Cardiac septum (tissue), 1 donor: ENCODE measurements at places on chromosomes 5 and 9.
A peak's percentile ranks its signal among the peaks of the same experiment; 100 is the strongest.

- no peak for DNase-seq
Measured at GRCh38 chr5:91170266-91170665, 212.9 kb downstream of the ARRDC3 start.

GRCh38 chr5:94545870-94546625, 72.4 kb downstream of the KIAA0825 start:
- peak; percentile 78 for DNase-seq

- DNase-seq = no peak
Measured at GRCh38 chr5:120605325-120606079, 141.4 kb downstream of the PRR16 start.

DNA sequence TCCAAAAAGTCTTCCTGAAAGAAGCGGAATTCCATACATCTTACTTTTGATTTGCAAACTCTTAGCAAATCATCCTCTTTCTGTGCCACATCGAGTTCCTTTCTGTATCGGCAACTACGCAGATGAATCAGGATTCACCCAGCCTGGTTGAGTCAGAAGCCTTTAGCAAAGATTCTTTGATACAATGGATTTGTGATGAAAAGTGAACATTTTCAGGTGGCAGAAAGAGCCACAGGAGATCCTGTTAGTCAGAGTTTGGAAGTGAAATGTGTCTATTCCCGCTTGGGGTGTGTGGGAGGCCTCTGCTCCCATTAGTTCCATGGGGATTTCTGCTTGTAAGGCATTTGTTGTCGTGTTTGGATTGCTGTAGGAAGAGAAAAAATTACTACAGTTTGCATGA, 351.8 kb upstream of the WWC1 start:
- DNase-seq = no peak

DNA sequence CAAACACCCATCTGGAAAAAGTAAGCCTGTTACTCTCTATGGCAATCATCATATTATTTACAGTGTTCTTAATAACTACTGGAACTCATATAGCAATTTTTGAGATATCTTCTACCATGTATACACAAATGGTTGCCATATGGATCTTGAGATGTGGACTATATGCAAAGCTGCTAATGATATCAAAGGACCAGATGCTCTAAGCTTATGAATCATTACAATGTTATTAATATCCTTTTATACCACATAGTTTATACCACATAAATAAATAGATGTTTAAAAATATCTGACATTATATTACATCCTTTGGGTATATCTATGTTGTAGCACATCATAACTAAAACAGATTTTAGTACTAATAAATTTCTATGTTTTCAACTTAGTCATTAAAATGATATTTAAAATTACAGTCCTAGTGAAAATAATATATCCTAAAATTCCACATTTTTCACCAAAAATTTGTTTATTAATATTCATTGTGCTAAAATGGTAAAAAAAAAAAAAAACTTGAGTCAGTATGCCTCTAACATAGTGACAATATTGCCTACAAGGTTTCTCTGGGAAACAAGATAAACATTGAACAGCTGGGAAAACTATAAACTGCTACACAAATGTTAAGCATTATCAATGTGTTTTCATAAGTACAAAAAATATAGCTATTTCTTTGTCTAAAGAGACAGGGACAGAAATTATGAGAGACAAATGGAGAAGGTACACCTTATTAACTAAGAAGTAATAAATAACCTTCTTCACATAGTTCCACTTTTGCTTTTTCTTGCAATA, 85.5 kb downstream of the DTWD2 start:
- DNase-seq = no peak

DNA sequence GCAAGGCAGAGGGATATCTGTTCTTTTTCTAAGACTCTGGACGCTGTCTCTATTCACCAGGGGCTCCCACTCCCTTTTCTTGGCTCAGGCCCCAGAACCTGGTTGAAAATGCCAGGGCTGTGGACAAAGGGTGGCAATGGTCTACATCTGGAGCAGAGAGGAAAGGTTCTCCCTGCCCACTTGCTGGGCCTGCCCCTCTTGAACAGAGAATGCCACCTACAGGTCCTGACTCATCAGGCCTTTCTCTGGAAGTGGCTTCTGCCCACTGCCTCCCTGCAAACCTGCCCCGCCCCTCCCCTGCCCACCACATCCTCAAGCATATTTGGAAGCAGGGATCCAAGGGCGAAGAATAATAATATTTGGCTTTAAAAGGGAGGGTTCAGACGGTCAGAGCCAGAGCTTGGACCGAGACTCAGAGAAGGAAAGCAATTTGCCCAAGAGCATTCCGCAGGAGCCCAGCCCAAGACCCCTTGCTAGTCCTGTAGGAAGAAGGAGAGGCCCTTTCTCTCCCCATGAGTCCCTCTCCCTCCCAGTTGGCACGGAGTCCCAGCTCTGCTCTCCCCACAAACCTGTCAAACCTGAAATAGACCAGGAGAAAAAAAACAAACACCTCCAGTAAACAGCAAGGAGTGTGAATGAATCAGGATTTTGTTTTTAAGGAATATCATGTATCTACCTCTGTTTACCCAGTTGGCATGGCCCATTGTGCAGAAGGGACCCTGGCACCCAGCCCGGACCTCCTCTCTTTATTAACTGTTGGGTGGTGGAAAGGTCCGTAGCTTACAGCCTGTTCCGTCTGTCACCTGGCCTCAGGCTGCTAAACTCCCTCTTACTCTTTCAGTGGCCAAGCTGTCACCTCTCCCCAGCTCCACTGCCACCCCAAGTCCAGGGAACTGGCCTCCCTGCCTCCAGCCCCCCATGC, 37.7 kb upstream of the STXBP1 start:
- no peak for DNase-seq

- DNase-seq = no peak
Measured at GRCh38 chr5:94469894-94470329, 148.5 kb downstream of the KIAA0825 start.

DNA sequence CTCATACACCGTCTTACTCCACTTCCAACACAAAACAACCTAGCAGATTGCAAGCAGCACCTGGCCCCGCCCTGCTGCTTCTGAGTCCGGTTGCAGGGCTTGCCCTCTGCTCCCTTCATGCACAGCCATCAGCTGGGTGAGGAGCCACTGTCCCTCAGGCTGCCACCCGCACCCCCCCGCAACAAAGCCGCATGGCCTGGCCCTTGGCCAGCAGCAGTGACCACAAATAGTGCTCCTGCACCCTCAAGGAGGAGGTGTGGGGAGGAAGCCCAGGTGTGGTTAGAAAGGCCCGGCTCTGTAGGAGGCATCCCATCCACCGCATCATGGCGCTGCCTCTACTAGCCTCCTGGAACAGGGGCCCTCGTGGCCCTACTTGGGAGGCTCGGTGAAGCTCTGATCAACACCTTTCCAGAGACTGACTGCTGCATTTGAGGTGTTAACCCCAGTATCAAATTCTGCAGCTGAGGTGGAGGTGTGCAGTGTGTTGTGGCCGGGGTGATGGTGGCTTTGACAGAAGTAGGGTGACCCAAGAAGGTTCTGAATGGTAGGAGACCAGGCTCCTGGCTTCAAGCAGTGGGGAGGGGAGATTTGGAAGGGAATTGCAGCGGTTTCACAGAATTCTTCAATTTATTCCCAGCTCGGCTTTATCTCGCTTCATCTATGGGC, 52.7 kb downstream of the WNK2 start:
- DNase-seq = no peak
